Kidney epithelial cell (primary cell): ENCODE measurements at places on chromosomes 6 and 20. TPM values are rescaled to one million over a fixed set of nuclear protein-coding genes. Genes with fewer than 3 reads are reported as not detected.

SLC35B3 gene
- total RNA-seq = 14.0 and 17.5 TPM in 2 replicates

DEFB123 gene
- not detected in 2 replicates for total RNA-seq

TSPO2 gene
- not detected in 2 replicates for total RNA-seq

EEF1A2 gene
- 14.9 and 18.0 TPM in 2 replicates for total RNA-seq

SPATS1 gene
- total RNA-seq = not detected in 2 replicates

PSMB9 gene
- 23.0 and 24.6 TPM in 2 replicates for total RNA-seq

MOG gene
- not detected in 2 replicates for total RNA-seq

DNA sequence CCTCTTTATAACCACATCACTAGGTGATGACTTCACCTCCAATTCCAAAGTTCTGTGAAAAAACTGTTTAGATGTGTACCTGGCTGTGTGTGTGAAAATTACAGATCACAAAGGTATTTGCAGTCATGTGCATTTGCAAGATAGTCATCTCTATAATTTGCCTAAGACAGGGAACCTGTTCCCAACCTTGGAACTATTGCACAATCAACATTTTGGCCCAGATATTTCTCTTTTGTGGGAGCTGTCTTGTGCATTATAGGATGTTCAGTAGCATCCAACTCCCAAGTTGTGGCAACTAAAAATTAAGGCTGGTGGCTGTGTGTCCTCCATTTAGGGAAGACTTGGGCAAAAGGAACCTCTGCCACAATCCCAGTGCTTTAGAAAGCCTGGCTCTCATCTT, 34.0 kb upstream of the FAM210B start:
- no peak for DNase-seq

- no peak for DNase-seq
These were observed 596.1 kb upstream of the NRSN1 start for GRCh38 chr6:23529902-23530301.

GRCh38 chr20:57266291-57267157, at the start of gene BMP7:
Gene BMP7, minus strand, starts transcription at chr20:57266641. Its CDS starts 519 bp downstream, at chr20:57266122.
- no peak for DNase-seq

DNA sequence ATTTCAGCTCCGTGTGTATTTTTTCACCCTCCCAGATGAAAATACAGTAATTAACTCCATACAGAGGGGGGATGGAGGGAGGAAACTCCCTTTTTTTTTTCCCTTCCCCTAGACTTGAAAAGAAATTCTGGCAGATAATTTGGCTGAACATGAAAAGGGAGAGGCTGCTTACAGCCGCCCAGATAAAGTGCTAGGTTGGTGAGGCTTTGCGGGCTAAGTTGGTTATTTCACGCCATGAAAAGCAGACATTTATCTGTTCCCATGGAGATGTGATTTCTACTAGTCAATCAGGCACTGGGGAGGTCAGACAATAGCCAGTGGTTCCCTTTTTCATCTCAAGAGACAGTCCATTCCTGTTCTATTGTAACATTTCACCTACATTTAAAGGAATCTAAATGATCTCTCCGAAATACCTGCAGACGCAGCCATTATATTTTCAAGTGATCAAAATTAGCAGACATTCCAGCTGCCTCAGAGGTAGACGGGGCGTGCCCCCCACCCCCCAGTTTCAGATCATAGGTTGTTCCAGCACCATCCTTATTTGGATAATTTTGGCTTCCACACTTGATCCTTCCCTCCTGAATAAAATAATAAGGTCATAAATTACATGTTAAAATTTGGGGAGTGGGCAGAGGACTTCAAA, 143.9 kb upstream of the ZNF217 start:
- DNase-seq = no peak

- no peak for DNase-seq
These were observed 3.3 kb downstream of the TM9SF4 start for GRCh38 chr20:32112841-32113240.

DNA sequence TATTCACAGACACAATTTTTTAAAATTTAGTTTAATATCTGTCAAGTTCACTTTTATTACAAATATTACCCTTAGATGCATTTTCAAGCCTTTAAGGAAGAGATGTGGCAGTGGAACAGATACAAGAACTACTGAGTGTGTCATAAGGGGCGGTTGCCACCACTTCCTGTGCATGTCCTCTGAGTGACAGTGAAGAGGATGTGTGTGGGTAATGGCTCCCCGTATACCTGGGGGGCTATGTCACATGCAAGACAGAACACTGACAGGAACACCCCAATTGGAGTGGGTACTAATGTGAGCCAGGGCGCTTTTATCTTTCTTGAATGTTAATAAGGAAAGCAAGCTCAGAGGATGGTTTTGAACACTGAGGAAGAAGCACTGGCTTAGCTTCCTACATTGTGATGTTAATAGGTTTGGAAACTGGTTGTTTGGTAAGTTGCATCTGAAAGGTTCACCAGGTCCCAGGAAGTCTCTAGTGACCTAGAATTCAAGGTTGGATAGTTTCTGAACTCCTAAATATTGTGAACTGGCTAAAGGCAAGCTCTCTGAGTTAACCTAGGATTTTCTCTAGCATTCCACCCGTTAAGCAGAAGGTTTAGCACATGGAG, 83.4 kb upstream of the ASF1A start:
- DNase-seq = no peak

DNA sequence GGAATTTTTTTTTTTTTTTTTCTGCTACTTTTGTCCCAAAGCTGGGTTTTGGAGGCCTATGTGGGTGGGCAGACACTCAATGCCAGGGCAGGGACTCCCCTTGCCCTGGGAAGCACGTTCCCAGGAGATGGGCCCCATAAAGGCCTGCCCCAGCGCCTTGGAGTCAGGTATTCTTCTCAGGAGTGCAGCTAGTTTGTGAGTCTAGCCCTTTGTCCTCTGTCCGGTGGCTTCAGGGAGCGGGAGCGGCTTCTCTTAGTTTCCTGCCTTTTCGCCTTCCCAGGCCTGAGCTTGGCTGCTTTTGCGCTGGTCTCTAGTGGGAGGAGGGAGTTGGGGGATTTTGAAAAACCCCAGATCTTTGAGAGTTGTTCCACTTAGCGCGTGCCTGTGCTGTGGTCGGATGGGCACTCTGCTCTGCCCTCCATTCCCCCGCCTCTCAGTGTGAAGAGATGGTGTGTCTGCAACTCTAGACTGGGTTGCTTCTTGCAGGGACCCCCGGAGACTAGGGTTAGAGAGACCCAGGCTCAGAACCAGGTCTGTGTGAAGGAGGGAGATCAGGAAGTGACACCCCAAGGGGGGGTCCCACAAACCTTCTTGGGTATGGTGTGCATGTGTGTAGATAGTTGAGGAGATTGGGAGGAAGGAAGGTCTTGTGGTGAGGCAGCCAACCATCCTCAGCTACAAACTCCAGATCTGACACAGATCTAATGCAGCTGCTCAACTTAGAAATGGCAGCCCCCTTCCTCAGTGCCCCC, 1.3 kb downstream of the PLCG1 start:
- DNase-seq = no peak
